Stimulated activated naive CD8-positive, alpha-beta T cell treated with anti-CD3 and anti-CD28 coated beads, Interleukin-15, amount 100 ng/mL, for 72 hours (primary cell): ENCODE measurements at places on chromosomes 2 and 18.

DNA sequence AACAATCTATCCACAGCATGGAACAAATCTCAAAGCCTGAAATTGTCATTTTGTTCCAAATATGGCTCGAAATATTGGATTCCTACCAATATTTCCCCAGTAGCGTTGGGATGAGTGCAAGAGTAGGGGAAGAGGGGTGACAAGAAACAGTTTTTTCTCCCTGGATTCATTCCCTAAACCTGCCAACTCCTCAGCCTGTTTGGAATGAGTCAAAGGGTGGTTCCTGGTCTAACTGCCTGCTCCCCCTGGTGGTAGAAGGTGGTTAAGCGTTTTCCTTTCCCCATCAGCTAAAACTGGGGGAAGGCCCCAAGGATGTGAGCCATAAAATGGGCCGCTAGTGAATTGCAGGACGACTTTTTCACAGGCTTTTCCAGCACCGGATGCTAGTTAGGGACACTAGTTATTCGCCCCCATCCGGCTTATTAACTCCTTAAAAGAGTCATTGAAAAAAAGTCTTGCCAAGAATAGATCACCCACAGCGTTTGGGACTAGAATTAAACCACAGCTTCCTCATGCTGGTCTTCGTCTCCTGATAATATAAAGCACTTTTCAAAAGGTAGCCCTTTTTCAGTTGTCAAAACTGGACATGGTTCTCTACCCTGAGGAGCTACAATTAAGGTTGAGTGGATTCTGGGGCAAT is 72.5 kb downstream of the DHRS9 start:
- DNase-seq = peak; percentile 40

- no peak for DNase-seq
Observed at GRCh38 chr2:60408207-60408606, 145.2 kb downstream of the BCL11A start.

- peak; percentile 19 for DNase-seq
Observed at GRCh38 chr2:46187112-46187618, 110.0 kb upstream of the EPAS1 start.

DNA sequence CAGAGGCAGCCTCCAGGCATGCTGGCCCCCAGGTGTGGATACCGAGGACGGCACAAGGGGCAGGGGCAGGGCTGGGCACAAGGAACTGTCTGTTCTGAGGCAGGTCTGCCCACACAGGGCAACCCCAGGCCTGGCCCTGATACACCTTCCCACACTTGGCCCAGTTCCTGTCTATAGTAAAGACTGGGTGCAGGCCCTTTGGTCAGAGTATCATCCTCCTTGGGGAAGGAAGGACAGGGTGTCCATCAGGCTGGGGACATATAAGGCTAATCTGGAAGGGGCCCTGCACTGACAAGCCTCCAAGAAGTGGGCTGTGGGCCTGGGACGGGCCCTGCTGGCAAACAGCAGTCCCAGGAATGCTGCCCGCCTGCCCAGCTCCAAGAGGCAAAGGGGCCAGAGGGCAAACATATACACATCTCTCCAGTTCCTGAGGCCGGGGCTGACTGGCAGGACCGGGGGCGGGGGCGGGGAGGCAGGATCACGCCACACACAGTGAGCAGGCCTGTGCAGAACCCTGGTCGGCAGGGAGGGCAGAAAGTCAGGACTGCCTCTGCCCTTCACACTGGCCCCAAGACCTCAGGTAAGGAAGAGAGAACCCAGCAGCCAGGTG is 18.9 kb downstream of the SDC1 start:
- no peak for DNase-seq

DNA sequence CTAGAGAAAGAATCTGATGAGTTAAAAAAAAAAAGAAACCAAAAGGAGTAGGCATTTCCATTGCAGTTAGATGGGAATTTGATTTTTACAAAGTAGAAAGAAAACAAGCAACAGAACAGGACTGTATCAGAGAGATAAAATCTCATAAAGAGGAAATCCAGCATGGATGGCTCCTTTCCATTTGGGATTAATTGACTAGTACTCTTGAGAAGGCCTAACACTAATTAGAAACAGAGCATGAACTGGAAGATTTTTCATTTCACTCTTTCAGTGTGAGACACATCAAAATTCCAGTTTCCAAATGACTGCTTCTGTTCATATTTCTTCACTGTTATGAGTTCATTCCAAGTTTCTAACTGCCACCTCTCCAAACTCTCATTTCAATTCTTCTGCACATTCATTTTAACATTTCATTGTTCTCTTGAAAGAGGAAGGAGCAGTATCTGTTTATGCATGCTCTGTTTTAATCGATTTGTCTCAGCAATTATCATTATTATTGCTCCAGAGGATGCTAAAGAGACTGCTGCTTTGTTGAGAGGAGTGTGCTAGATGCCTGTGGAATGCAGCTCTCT is 108.8 kb upstream of the PIEZO2 start:
- DNase-seq = no peak

DNA sequence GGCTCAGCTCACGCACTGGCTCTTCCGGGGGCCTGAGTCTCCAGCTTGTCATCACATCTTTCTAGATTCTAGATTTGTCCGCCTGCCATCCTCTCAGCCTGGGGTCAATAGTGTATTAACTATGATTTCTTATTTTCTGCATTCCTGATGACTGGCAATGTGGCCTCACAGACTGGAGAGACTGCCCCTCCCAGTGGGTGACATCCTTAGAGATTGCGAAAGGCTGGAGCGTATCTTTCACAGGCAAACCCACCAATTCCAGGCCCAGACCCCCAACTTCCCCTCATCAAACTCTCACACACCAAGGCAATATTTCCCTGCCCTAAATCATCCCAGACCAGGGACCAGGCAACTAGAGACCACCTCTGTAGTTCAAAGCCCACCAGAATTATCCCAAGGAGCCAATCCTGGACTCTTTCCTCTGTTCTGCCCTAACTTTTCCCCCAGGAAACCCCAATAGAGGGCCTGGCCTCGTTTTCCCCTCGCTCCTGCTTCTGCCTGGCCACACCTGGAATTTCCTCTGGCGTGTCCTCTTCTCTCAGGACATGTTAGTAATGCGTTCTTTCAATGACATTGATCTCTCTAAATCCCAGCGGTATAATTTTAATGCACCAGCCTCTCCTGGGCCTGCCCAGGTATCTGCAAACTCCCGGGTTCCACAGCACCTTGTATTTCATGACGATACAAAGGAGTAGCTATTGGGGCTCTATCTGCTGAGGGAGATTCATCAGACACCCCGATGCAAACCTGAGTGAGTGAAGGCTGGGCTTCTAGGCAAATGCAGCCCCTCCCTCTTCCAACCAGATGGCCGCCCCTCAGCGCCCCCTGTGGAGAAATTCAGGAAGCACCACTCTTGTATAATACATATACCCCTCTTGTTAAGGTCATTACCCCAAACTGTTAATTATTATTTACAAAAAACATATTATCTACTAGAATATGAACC is 2.4 kb upstream of the KCNF1 start:
- no peak for DNase-seq

GRCh38 chr2:181457741-181458425 is 697 bp downstream of the ITGA4 start:
- DNase-seq = peak; percentile 55

DNA sequence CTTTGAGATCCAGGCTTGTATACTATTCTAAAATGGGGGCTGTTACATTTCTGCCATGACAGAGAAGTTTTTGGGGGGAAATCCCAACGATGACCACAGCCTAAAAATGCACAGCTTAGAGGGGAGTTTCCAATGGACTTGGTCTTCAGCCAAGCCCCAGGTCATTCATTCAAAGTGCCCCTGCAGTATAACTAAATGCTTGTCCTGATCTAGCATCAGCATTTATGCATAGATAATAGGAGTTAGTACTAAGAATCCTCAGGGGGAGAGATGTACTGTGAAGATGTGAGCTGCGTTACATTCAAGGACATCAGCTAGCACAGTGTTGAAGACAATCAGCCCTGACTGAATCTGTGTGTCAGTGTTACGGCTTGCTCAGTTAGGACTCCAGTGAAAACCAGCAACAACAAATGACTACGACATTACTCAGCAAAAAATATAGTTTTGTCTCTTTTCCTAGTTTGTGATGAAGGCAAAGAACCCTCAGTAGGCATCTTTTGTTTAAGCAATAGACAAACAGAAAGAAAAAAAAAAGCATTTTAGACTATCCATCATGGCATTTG is 160.9 kb downstream of the ZEB2 start:
- peak; percentile 13 for DNase-seq

- no peak for DNase-seq
Observed at GRCh38 chr2:7795778-7796563, 878.8 kb downstream of the RNF144A start.

DNA sequence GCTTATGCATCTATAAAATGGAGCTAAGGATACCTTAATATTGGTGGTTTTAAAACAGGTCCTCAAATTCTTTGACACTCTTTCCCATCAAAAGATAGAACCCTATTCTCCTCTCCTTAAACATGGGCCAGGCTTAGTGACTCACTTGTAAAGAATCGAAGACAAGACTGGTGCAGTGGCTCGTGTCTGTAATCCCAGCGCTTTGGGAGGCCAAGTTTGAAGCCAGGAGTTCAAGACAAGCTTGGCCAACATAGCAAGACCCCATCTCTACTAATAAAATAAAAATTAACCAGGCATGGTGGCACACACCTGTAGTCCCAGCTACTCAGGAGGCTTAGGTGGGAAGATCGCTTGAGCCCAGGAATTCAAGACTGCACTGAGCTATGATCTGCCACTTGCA is 44.5 kb downstream of the CYBRD1 start:
- no peak for DNase-seq

GRCh38 chr18:58157237-58157636 is 113.2 kb downstream of the NEDD4L start:
- DNase-seq = no peak
